Upper lobe of right lung (tissue), 1 donor: ENCODE measurements at places on chromosomes 12 and 14. TPM values are rescaled to one million over a fixed set of nuclear protein-coding genes. Genes with fewer than 3 reads are reported as not detected.

TNS2 gene
- total RNA-seq: 232 TPM

NDUFB1 gene
- total RNA-seq: 95.4 TPM

PARP11 gene
- 14.5 TPM for total RNA-seq

DEPDC4 gene
- 0.61 TPM for total RNA-seq

PRKD1 gene
- 17.2 TPM for total RNA-seq

TAS2R14 gene
- 2.5 TPM for total RNA-seq
